ENCODE measurements at places on chromosomes 16 and 17.

DNA sequence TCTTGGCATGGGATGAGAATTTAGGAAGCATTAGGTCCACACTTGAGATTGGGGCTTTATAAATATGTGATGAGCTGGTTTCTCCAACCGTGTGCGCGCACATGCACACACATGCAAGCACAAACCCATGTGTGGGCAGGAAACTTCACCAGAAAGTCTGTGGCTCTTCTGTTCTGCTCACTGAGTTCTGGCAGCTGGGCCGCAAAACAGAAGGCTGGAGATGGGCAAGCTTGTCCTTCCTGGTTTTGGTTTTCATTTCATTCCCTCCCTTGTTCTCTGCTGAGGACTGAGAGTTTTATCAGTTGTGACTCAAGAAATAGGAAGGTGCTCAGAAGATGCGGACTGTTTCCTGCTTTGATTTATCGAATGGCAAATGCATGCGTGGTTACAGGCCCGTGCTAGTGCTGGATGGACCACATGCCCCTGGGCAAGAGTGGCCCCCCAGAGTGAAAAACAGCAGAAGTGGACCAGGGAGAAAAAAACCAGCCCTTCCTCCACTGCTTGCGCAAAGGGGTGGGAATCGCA is 14.1 kb downstream of the MAP3K14 start:
- no peak for DNase-seq

DNA sequence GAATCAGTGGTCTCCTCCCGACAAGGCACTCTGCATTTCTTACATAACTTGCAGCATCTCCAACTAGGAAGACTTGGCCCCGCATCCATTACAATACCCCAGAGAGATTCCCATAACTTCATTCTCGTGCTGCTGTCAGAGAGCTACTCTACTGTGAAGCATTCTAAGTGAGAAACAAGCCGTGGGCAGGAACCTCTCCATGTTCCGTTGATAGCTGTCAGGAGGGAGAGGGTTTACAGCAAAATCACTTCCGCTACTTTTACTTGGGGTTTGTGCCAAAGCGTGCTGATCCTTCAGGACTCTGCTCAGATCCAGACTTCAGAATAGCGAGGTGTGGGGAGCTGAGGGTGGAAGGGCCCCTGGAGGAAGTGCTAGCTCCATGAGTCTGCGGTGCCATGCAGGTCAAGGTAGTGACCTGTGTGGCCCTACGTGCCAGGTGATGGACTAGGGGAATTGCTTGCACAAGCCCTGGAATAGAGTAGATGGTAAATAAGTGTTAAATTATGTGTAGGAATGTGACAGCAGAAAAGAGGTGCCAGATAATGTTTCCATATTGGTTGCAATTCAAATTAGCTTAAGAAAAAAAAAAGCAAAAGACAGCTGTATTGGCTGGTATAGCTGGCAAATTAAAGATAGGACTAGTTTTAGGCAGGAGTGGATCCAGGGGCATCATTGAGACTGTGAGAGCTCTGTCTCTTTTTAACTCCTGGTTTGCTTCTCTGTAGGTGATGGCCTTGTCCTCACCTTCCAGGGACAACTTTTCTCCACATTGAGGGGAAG is 358.5 kb upstream of the ERCC4 start:
- no peak for DNase-seq

GRCh38 chr16:88526906-88527185 is 43.4 kb upstream of the ZC3H18 start:
- no peak for DNase-seq

- DNase-seq = no peak
Measured at GRCh38 chr16:78175287-78175686, 75.8 kb downstream of the WWOX start.

All from progenitor cell of endocrine pancreas (in vitro differentiated cells).